Fibroblast of upper back skin (primary cell): ENCODE measurements at places on chromosomes 2 and 18.

DNA sequence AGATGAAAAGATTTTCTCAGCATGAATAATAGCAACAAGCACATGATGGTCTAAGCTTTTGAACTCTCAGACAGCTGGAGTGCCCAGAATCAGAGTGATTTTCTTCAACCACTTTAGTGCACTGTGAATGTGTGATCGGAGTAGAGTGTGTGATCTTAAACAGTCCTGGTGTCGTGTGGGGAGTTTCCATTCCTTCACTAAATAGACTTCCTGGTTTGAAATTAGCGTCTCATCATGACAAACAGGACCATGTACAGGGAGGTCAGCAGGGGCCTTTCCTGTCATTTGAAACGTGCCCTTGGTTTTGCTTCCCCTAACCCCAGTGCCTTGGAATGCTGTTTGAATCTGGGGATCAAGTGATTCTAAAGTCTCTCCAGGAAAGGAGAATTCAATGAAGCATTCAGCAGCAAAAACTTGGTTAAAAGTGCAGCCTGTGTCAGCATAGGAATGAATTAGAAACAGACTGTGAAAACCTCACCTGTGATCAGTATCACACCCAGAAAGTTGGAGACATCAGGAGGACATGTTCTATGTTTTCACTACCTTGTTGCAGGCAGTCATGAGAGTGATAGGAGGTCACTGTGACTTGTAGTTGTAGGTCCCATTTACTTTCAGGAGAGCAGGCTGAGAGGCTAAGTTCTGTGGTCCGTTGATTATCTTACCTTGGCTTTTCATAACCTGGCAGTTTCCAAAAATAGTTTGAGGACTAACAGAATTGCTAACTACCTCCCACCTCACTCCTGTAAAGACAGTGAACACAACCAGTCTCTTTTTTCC is 400.3 kb downstream of the MTX2 start:
- DNase-seq, result no peak

- no peak for DNase-seq
Measured at GRCh38 chr2:647003-647560, 30.1 kb downstream of the TMEM18 start.

- no peak for DNase-seq
Measured at GRCh38 chr2:41621095-41621494, 426.7 kb upstream of the PKDCC start.

- DNase-seq, result peak; percentile 31
Measured at GRCh38 chr2:23636426-23636825, 251.4 kb downstream of the KLHL29 start.

DNA sequence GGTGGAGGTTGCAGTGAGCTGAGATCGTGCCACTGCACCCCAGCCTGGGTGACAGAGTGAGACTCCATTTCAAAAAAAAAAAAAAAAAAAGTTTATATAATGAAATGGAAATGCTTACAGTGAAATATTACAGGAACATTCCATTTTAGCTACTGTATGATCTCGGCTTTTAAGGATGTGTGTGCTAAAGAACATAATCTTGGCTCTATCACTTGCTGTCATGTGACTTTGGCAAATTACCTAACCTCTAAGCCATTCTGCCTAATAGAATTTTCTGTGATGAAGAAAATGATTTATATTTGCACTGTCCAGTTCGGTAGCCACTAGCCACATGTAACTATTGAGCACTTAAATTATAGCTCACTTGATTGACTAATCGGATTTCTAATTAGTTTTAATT is 36.3 kb downstream of the SMAD4 start:
- peak; percentile 67 for DNase-seq

- no peak for DNase-seq
Measured at GRCh38 chr2:31354837-31355236, 59.7 kb downstream of the XDH start.

DNA sequence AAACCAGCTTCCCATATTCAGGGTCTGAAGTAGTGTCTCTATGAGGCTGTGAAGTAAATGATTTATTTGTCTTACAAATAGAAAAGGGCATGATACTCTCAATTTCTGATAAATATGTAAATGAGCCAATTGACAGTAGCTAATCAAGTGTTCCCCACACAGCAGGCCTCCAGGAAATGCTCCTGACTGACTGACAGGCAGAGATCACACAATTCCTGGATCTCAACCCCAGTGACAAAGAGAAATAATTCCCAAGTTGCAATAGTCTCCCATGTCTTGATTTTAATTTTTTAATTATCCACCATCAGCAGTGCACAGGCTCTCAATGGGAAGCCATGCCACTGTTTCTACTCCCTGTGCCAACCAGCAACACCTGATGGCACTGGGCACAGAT is 390.4 kb downstream of the SOX11 start:
- no peak for DNase-seq

GRCh38 chr2:178450524-178450773 is 526 bp downstream of the PRKRA start:
- DNase-seq, result no peak

- no peak for DNase-seq
Measured at GRCh38 chr18:966759-967576, 62.3 kb downstream of the ADCYAP1 start.

- peak; percentile 50 for DNase-seq
Measured at GRCh38 chr18:2958819-2959298, 54.1 kb downstream of the LPIN2 start.

DNA sequence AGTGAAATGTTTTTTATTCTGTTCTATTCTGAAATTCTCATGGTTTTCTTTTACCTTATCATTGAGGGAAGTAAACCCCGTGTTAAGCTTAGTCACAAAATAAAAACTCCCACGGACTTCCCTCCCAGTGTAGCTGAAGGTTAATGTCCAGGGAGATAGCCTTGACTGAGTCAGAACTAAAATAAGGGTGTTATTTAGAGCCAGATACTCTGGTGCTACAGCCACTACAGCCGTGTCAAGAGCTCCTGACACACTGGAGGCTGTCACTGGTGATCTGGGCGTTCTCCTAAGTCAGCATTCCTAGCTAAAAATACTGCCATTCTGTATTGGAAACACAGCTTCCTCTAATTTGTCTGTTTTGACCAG is 82.0 kb upstream of the RANBP2 start:
- peak; percentile 55 for DNase-seq

GRCh38 chr18:21315741-21316197 is 73.7 kb downstream of the GREB1L start:
- peak; percentile 72 for DNase-seq

DNA sequence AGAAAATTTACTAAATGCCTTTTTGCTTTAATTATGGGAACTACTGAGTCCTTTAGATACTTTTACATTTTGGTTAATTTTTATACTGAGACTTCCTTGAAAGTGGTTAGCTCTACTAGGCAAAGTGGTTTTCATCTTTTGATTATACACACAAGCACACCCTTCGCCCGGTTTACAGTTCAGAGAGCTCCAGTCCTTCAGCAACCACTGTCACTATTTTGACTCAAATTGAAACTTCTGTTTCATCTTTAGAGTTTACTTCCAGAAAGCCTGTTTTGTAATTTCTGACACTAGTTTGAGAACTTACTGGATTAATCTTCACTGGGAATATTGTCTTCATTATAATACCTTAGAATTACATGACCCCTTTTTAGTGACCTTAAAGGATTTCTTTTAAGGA is 140.3 kb upstream of the FOSL2 start:
- DNase-seq, result no peak

DNA sequence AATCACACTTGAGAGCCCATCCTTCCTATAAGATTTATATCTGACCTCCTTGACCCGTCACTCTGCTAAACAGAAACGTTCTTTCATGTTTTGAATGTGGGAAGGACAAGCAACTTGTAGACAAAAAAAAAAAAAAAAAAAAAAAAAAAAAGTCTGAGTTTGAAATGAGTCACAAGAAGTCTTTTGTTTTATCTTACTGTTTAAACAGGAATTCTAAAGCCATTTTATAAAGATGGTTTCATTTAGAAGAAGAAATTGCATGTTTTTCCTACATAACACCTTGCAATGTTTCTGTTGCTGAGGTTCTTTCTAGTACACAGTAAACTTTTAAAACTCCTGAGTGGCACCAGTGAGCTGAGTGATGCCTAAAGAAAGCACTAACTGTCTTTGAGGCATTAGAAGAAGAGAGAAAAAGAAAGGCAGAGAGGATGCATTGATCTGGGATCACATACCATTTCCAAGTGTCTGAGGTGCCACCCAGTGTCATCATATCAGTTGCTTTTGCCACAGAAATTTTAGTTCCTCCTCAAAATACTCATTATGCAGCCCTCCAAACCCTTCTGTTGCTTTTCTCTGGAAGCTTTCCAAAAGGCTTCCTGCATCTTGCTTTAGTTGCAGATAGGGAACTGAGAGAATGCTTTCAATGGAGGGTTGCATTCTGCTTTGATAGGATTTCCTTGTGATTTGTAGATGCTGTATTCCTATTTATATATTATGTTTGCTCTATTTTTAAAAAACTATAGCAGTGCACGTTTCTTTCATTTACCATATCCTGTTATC is 69.1 kb downstream of the ACVR2A start:
- DNase-seq, result peak; percentile 6

GRCh38 chr2:69030800-69031428 is 17.9 kb downstream of the ANTXR1 start:
- no peak for DNase-seq

GRCh38 chr2:168568476-168569267 is 112.6 kb downstream of the CERS6 start:
- DNase-seq, result peak; percentile 22

- DNase-seq, result peak; percentile 26
Measured at GRCh38 chr2:236852977-236853374, 232.7 kb upstream of the COPS8 start.

- no peak for DNase-seq
Measured at GRCh38 chr18:3466872-3467271, 16.9 kb downstream of the TGIF1 start.

DNA sequence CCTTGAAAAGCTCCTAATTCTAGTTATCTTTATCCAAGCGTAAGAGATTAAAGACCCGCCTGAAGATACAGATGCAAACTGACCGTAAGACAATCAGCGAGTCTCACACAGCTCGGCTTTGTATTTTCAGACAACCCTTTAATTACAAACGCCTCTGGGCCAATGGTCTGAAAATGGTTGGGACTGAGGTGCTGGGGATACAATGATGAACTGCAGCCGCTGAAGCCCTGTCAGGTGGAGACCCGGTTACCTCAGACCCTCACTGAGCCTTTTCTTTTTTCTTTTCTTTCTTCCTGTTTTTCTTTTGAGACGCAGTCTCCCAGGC is 715 bp upstream of the CFAP36 start:
- no peak for DNase-seq

GRCh38 chr2:232361646-232362045 is 16.9 kb upstream of the ALPP start:
- no peak for DNase-seq

- DNase-seq, result no peak
Measured at GRCh38 chr2:75705921-75706320, 4.8 kb downstream of the GCFC2 start.

GRCh38 chr2:168495524-168495923 is 39.5 kb downstream of the CERS6 start:
- no peak for DNase-seq

- DNase-seq, result peak; percentile 76
Measured at GRCh38 chr2:215356948-215357461, 45.1 kb downstream of the ATIC start.

GRCh38 chr2:223649554-223650533 is 47.7 kb upstream of the SCG2 start:
- peak; percentile 42 for DNase-seq

- DNase-seq, result peak; percentile 73
Measured at GRCh38 chr18:26386441-26386840, 160.2 kb downstream of the TAF4B start.

DNA sequence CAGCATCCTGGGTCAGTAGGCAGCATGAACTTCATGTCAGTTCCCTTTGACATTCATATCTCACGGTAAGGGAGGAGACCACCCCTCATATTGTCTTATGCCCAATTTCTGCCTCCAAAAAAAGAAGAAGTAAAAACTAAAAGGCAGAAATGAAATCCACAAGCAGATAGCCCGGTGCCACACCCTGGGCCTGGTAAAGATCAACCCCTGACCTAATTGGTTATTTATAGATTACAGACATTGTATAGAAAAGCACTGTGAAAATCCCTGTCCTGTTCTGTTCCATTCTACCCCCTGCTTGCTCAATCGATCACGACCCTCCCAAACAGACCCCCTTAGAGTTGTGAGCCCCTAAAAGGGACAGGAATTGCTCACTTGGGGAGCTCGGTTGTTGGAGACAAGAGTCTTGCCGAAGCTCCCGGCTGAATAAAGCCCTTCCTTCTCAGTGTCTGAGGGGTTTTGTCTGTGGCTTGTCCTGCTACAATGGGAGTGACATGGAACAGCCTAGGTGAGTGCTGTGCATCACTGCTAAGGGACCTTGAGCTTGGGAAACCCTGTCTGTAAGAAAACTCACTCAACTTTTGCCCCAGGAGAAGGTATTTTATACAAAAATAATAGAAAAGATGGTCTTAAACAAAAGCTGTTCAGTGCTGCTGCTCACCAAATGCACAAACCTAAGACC is 11.1 kb downstream of the NDUFV2 start:
- DNase-seq, result no peak

GRCh38 chr18:60895181-60895580 is 438.0 kb upstream of the CDH20 start:
- DNase-seq, result no peak

- peak; percentile 45 for DNase-seq
Measured at GRCh38 chr2:25844089-25844488, 34.2 kb downstream of the ASXL2 start.

DNA sequence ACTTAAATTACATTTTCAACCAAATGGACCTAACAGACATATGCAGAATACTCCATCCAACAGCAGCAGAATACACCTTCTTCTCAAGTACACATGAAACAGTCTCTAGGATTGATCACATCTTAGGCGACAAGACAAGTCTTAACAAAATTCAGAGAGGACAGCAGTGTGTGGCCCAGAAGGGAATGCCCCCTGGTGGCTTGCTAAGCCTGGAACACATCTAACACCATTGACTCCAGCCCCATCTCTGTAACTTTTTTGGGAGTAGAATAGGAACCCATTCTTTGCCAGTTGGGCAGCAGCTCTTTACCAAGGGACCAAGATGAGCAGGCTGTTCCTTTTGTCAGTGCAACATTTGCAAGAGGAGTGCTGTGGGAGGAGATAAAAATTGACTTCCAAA is 249.9 kb downstream of the PLCL1 start:
- DNase-seq, result peak; percentile 39

DNA sequence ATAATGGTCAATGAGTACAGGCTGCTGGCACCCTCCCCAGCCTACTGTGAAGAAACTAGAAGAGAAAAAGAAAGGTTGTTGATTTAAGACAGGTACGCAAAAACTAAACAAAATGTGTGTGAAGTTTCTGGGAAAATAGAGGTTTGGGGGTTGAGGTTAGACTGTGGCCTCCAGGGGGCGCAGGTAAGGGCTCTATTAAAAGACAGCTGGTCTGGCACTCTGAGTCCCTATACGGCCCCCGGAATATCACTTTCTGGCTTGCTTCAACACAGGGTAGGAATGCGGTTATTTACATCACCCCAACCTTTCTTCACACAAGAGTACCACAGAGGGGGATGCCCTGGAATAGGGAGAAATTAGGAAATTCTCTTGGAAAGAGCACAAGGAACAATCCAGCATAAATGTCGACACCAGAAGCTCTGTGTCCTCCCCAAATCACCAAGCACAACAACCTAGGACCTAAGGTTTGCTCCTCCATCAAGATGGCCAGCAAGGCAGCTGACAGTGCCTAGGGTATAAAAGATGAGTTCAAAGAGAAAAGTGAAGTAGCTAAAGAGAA is 480.8 kb upstream of the KLHL29 start:
- peak; percentile 16 for DNase-seq
